ENCODE measurements at places on chromosomes 3 and 15.

DNA sequence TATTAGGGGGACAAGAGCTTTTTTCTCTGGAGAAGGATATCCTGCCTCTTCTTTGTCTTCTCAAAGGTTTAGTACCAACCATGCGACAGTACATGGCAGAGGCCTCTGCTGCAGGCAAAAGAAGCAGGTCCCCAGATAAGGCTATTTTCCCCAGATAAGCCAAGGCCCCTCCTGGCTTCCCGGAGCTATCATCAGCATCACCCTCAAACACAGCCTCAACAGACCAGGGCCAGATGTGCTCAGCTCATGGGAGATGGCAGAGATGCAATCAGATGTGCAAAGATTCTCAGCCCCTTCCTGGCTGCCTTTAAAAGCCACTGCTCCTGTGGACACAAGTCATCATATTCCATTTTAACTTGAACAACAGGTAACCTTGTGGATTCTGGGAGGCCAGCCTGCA, 49.0 kb downstream of the NTRK3 start:
- no peak for DNase-seq

DNA sequence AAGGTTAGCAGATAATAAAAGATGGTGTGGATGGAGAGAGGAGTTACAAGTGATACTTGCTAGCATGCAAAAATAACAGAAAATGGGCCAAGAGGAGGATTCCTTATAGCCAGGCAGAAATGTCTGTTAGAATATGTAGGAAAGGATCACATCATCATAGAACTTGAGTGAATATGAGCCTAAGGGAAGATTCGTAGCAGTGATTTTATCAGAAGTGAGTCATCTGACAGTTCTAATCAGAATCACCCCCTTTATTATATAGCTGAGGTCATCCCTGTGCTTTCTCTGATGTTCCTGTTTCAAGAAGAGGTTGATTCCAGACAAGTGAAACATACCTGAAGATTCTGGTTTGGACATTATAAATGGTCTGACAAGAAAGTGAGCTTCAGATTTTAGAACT, 22.9 kb downstream of the EXOG start:
- no peak for DNase-seq

GRCh38 chr3:52052831-52053306, 3.5 kb downstream of the DUSP7 start:
- no peak for DNase-seq

DNA sequence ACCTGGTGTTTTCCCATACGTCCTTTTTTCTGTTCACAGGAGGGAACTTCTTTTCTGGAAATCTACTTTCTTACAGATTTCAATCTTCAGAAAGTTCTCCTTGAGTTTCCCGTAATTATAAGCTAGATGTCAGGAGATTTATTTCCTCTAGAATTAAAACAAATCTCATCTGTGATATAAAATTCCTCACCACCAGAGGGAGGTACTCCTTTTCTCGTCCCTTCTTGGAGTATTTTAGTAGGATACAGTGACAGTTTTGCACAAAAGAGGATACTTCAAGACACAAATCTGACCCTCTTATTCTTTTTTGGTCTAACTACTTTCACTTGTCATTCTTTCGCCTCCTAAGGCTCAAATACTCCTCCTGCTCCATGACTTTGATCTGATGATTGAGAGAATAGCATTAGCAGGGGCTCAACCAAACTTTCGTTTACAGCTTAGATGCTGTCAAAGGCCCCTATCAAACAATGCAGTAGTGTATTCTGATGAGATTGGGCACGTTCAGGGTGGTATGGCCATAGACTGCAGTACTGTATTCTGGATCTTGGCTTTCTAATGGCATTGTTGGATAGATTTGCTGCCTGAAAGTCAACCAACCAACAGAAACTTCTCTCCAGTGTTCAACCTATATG, 38.0 kb downstream of the TMEM41A start:
- DNase-seq: peak; percentile 32

DNA sequence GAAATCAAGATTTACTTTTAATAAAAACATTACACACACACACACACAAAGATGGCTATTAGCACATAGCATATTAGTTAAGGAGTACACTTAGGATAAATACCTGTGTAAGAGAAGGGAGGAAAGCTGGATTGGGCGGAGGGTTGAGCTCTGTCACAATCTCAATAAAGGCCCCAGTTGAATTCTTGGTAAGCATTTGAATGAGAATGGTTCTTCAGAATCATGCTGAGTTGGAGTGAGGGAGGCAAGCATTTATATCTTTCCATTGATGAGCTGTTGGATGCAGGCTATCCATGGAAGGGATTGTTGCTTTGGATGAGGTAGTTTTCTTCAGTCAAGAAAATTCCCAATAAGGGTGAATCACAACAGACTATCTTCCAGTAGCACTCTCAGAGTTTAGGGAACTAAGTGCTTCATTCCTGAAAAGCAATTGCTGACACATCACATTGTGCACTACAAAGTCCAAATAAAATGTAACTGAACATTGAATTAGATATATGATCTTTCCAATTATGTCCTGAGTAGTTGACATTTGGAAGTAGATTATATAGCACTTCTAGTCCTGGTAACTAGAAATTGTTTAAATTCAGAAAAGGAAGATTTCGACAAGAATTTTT, 95.7 kb downstream of the SUCNR1 start:
- DNase-seq: no peak
